Dorsolateral prefrontal cortex (tissue), 122 donors: ENCODE measurements at places on chromosomes 6 and 20.
A peak's percentile ranks its signal among the peaks of the same experiment; 100 is the strongest.

- no peak for DNase-seq
These were observed 19.8 kb downstream of the NEDD9 start for GRCh38 chr6:11212664-11213063.

GRCh38 chr6:121319112-121319553 lies 15.1 kb downstream of the TBC1D32 start:
- no peak for DNase-seq

- DNase-seq, result no peak
These were observed 648.3 kb upstream of the ADGRB3 start for GRCh38 chr6:67986694-67987232.

DNA sequence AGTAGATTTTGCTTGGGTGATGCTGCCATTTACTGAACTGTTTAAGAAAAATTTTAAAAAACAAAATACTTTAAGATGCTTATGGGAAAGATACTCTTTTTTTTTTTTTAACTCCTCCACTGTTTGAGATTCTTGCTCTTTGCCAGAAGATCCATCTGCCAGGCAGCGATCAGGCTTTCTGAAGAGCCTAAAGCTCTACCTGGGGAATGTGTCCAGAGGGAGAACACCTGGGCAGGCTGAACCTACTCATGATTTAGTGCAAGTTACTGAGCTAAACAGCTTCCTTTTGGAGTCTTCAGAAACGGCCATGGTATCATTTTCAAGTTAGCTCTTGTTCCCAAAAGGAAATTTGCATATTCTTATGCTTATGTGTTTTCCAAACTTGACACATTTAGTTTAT lies 23.5 kb upstream of the MLIP start:
- no peak for DNase-seq

DNA sequence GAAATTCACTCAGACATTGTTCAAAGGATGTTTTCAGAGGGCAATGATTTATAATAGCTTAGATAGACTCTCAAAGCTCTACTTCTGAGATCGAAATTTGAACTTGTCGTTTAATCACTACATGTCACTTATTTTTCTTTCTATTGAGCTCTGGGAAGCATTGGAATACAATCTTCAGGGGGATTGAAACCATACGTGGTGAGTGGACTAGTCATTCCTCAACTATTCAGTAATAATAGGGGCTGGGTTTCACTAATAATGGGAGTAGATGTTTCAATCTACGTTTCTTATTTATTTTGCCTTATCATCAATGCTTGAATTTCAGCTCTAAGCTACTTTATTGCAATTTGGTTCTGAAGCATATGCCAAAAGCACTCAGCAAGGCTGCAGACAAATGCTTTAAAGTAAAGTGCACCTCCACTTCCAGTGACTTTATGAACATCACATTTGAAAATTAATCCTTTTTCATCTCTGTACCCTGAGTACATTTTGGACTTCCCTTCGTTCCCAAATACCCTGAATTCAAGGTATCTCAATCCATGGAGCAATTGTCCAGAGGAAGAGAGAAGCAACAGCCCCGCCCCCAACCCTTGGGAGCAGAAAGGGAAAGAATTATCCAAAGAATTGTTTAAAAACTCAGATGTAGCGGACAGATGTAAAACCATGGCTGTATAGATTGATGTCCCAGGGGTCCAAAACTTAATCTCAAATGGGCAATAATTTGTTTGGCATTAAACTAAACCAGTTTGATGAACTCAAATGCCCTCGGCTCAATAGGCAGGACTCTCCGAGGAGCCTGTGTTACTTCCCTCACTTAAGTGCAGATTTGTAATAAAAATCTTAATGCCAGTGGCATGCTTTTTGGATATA lies 68.1 kb downstream of the HFE start:
- peak; percentile 45 for DNase-seq

DNA sequence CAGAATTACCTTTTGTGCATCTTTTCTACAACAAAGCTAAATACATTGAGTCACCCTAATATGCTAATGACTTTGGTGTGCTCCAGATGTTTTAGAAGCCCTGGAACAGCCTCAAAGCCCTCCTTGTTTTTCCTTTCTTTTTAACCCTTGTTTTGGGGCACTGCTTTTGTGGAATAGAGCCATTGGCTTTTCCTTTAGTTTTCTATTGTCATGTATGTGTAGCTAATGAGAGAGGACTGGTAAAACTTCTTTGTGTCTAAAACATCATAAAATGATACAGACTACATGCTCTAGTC lies 158.8 kb downstream of the JARID2 start:
- no peak for DNase-seq

GRCh38 chr20:35641743-35642142 lies 23.0 kb downstream of the CPNE1 start:
- DNase-seq, result no peak

DNA sequence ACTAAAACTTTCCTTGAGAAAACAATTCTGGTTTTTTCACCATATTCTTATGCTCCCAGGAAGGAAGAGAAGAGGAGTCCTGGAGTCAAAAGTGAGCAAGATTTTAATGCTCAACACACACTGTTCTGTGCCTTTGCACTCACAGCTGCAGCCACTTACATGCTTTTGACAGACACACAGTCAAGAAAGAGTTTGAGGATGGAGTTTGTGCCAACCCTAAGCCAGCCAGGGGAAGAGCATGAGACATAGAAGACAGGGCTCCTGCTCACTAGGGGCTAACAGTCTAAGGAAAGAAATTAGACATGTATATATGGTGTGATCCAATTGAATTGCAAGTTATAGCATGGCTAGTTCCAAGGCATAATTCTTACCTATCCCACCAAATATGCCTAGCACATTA lies 37.1 kb upstream of the IL17A start:
- no peak for DNase-seq

DNA sequence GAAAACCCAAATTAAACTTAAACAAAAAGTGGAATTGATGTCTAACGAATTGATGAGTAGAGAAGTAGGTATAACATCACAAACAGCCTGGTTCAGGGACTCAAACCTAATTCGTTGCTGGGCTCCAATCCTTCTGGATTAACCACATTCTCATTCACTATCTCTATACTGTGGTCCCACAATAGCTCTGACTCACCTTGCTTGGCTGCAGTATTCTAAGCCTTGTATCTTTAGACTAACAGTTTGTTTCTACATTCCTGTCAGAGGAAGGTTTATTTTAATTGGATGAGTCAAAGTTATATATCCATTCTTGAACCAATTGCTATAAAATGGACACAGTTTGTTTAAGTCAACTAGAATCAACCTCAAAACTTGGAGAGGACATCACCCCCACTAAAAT lies 530.5 kb upstream of the PTCHD4 start:
- no peak for DNase-seq

GRCh38 chr6:152117156-152118133 lies 310.0 kb downstream of the ESR1 start:
- no peak for DNase-seq

GRCh38 chr6:40832691-40833090 lies 206.3 kb downstream of the UNC5CL start:
- no peak for DNase-seq

GRCh38 chr20:34705397-34706301 lies 1.5 kb downstream of the TP53INP2 start:
- DNase-seq, result no peak

GRCh38 chr20:21182832-21183563 lies 57.1 kb downstream of the KIZ start:
- no peak for DNase-seq

DNA sequence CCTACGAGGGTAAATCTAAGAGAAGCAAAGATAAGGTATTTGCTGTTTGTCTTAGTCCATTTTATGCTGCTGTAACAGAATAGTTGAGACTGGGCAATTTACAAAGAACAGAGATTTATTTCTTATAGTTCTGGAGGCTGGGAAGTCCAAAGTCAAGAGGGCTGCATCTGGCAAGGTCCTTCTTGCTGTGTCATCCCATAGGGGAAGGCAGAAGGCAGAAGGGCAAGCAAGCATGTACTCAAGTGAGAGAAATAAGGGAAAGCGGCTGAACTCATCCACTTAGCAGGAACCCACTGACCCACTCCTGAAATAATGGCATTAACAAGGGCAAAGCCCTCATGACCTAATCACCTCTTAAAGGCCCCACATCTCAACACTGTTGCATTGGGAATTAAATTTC lies 102.7 kb downstream of the AGPAT4 start:
- DNase-seq, result no peak

GRCh38 chr20:32494483-32495216 lies 90.5 kb downstream of the NOL4L start:
- DNase-seq, result no peak

- no peak for DNase-seq
These were observed 70.9 kb upstream of the ASCC3 start for GRCh38 chr6:100952006-100952405.

- DNase-seq, result no peak
These were observed 263.5 kb downstream of the TMEM242 start for GRCh38 chr6:157059781-157060180.

DNA sequence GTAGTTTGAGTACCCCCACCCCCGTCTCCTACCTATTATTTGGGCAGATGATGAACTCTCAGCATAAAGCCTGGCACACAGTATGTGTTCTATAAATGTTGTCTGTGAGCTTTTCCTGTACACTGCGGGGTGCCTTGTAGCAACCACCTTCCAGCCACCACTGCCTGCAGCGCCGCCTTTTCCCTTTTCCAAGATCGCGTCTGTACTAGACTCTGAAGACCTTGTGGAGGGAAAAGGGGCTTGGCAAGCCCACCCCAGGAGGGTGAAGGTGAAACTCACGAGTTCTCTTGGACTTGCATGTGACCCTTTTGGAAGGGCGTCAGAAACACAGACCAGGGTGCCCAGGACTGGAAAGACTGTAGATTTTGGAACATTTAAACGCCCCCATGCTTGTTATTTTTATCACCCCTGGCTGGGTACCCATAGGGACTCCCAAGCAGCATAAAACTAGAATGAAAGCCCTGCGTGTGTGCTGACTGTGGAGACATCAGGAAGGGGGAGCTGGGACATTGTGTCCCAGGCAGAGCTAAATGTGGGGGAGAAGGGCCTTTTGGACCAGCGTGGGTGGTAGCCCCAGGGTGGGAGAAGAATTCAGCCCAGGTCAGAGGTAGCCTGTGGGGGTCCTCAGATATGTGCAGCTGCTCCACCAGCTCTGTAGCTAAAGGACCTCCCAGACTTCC lies 8.3 kb downstream of the BAK1 start:
- DNase-seq, result no peak

DNA sequence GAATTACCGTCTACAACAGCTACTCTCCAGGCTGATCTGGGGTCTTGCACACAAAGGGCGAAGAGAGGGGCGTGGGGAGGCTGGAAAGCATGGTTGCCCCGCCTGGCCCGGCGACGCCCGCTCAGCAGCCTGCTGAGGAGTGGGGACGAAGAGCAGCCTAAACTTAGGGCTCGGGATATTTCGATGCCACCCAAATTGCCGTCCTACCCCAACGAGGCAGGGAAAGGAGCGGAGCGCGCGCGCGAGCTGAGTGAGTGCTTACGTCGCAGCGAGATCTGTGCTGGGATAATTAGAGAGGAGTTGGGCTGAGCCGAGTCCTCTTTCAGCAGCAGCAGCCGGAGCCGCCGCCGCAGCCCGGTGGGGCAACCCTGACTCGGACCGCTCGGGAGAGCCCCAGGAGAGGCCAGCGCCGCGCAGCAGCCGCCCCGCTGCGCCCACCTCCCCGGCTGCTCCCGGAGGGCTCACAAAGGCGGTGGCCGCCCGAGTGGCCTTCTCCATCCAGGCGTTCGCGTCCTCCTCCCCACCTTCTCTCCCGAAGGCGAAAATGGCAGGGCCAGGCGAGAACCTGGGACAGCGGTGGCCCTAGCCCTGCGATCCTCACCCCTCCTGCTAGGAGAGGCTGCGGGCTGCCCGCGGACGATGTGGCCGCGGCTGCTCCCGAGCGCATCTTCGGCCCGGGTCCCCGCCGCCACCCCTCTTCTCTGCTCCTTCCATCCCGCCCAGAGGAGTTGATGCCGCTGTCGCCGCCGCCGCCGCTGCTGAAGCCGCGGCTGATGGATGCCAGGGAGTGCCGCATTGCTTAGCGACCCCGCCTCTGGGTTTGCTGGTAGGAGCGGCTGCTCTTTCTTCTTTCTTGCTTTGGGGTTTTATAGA lies at the start of gene CLVS2:
CLVS2 (plus strand) TSS at position 315 of the 873 bp plus-strand sequence. CDS start 1,543 bp downstream, outside the sequence.
- DNase-seq, result peak; percentile 82

DNA sequence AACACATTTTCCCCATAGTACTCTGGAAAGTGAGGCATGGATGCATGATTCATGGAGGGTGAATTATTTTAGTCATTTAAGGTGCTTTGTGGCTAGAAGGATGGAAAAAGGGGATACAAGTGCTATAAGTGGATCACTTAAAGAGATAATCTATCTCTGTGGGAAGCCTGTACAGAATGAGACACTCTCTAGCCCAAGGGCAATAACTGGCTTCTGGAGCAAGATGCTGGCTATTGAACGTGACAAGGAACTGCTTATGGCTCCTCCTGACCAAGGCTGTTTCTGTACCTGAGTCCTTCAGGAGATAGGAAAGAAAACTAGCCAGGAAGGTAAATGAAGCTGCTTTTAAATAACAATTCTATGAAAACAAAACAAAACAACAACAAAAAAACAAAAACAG lies 590.7 kb downstream of the EYS start:
- DNase-seq, result no peak

- DNase-seq, result peak; percentile 43
These were observed 9.5 kb upstream of the HLA-DOA start for GRCh38 chr6:33018904-33019303.

GRCh38 chr6:130617658-130618057 lies 209.5 kb upstream of the SMLR1 start:
- DNase-seq, result no peak

DNA sequence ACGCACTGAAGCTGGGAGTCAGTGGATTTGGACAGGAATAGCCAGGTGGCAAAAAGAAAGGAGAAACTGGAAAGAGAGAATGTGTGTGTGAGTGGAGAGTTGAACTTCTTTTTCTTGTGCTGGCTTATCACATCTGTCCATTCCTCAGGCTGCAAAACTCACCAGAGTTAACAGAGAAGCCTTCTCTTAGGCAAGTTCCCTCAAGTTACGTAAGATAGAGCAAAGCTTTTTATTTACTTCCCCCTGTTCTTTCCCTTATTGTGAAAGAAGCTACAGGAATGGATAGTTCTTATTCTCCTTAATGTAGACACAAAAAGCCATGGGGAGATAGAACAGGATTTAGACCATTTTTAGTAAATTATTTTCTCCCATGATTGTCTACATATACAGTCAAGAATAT lies 188.6 kb downstream of the BMP2 start:
- no peak for DNase-seq

GRCh38 chr6:113672491-113673149 lies 184.5 kb upstream of the MARCKS start:
- DNase-seq, result peak; percentile 39

DNA sequence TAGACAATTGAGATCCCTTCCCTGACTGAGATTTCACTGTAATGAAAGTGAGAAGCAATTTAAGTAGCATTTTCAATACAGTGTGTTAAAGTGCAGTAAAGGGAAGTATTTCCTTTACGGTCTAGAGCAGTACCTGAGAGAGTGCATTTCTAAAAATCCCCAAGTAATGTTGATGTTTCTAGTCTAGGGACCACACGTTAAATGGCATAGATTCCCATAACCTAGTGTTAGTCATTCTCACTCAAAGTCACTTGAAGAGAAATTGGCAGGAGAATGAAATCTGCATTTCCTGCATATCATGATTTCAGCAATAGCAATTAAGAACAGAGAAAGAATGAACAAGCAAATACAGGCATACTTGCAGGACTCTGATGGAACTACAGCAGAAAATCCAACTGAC lies 67.9 kb downstream of the CGA start:
- DNase-seq, result no peak
